Stimulated activated CD4-positive, alpha-beta T cell treated with anti-CD3 and anti-CD28 coated beads, Interleukin-1b, Interleukin-23, amount 100 ng/mL, for 1 hour (primary cell): ENCODE measurements at places on chromosomes 6 and 20.

DNA sequence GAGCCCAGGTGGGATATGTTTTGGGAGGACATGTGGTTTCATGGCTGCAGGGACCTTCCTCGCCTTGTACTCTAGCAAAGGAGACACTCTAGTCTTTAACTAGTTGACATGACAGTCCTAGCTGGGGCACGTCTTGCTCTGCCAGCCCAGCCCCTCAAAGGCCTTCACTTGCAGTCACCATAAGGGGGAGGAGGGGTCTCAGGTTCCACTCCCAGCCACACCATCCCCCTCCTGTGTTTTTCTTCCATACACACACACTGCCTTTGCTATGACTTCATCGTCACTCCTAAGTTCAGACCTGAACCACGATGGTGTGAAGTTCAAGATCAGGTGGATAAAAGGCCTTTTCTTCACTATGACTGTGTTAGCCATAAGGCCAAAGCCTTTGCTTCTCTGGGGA is 13.5 kb downstream of the ULBP1 start:
- no peak for DNase-seq

DNA sequence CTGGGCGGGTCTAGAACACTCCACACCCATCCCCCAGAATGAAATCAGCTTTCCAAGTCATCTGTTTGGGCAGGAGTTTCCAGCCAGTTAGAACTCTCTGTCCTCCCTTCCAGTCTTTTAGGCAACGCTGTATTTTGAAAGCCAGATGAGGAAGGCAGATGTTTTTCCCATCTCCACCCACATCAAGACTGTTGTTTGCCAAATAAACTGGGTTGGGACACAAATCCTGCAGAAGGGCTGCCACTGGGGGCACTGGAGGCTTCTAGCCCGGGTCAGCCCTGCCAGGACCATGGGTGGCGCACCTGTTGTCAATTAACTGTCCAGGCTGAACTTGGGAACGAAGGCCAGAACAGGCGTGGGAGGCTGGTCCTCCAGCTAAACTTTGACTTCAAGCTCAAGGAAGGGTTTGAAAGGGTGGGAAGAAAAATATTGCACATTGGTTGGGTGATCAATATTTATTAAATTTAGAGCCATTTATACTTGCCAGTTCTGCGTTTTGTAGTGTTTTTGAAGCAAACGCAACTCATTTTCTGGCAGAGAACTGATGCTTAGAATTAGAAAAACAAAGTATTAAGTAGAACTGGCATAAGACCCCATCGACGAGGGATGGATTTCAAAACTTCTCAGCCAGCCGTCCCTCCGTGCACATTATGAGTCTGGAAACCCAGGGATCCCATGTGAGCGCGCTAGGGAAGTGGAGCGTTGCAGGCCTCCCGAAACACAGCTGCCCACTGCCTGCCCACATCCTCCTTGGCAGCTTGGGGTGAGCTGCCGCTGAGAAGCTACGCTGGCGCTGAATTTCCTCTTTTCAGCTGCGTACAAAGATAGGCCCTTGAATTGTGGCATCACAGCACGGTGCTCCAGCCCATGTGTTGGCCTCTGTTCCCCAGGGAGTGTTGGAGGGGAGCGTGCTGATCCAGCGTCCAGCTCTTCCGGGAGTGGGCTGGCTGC is 297.4 kb downstream of the QKI start:
- no peak for DNase-seq

GRCh38 chr6:157194643-157195042 is 128.7 kb downstream of the TMEM242 start:
- DNase-seq, result no peak

DNA sequence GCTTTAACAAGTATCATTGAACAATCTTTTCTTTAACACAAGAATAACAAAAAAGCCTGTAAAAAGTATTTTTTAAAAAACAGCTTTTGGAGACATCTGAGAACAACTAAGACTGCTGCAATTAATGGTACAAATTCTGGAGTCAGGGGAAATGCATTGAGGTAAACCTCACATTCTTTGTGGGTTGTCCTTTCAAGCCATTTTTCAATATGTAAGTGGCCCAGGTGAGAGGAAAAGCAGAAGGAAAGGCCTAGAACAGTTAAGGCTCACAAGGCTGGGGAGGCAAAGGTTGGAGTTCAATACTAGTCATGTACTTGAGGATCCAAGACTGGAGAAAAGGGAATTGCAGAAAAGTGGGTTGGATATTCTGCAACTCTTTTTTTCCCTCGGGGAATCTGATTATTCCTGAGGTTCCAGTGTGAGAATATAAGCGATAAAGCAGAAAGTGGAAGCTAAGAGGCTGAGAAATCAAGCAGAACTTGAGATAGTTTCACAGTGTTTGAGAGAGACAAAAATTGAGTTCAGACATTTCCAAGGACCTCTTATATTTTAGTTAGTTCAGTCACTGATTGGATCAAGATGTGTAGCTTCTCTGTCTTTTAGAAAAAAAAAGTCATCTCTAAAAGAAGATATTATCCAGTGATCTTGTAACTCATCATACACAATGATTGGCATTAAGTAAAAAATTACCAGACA is 25.0 kb upstream of the TXLNB start:
- DNase-seq, result no peak

DNA sequence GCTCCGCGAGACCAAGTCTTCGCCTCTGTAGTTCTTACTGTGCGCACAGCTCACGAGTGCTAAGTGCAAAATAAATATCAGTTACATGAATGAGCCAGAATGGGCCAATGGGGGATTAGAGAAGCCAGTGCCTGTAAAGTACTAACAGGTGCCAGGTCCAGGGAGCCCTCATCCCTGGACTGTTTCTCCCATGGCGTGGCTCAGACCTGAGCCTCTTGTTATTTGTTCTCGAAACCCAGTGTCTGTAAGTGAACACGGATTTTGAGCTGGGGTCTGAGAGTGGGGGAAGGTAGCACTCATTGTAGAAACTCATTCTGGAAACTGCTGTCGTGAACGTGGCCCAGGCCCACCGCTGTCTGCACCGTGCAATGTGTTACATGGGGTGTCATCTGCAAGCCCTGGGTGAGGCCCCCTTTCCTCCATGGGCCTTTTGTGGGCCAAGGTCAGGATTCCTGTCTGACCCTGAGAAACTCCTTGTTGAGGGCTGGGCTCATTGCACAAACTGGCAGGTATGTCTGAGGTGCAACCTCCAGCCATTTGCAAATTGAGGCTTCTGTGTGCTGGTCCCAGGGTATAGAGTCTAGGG is 154.7 kb downstream of the SYCP2 start:
- no peak for DNase-seq

GRCh38 chr6:6885521-6886170 is 222.1 kb upstream of the RREB1 start:
- no peak for DNase-seq

DNA sequence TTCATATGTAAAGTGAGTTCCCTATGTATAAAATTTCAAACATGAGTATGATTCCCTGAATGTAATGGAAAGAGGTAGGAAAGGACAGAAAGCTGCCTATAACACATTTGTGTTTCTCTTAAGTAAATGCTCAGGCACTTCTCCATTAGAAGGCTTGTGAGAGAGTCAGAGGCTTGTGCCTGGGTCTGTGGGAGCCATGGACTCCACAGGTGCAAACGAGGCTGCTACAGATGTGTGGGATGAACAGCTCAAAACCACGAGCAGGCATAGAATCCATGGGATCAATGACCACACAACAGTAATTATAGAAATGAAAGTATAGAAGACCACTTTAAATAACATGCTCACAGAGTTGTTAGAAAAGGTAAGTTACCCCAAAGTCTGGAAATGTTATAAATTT is 134.4 kb downstream of the ARID1B start:
- DNase-seq, result no peak

DNA sequence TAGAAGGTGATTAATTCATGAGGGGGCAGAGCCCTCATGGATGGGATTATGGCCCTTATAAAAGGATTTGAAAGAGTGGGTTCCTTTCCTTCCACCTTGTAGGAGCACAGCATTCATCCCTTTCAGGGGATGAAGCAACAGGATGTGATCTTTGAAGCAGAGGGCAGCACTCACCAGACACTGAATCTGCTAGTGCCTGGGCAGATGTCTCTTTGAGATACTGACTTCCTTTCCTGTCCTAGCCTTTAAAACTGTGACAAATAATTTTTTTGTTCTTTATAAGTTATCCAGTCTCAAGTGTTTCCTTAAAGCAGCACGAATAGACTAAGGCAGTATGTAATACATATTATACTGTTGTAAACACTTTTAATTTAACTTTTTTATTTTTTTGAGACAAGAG is 538.6 kb upstream of the RNF217 start:
- DNase-seq, result no peak

- no peak for DNase-seq
These were observed 117.5 kb downstream of the SOX4 start for GRCh38 chr6:21710908-21711627.

DNA sequence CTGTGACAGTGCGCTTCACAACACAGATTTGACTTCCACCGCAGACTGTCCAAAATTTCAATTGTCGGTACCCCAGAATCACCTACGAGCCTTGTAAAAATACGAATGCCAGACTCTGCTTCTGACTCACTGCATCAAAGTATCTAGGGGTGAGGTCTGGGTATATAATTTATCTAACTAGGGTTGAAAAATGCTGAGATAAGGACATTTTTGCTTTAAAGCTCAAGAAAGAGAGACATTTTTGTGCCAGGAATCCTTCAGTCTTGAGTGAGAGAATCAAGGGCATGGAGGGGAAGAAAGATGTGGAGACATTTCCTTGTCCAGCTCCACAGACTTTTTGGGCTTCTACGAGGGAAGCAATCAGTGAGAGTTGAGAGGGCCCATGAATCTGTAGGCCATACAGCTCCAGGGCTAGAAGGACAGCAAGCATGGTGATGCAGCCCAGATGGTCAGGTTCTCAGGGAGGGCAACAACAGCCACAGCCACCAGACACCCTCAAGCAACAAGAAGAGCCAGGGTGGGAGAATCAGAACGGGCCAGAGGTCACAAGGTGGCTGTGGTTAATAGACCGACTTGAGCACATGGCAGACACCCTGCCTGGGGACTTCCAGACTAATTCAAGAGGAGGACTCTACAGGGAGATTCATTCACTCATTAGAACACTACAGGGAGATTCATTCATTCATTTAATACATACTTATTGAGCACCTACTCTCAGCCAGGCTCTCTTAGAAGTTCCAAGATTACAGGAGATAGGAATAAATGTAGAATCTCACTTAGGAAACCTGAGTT is 211.1 kb upstream of the PRDM1 start:
- no peak for DNase-seq

GRCh38 chr6:28985462-28986164 is 19.5 kb downstream of the ZNF311 start:
- DNase-seq, result no peak

GRCh38 chr6:69783108-69783507 is 13.7 kb downstream of the LMBRD1 start:
- no peak for DNase-seq

GRCh38 chr20:48149902-48150301 is 364.6 kb upstream of the SULF2 start:
- DNase-seq, result no peak

GRCh38 chr6:22940581-22941290 is 371.4 kb downstream of the HDGFL1 start:
- DNase-seq, result no peak

- DNase-seq, result no peak
These were observed 1.8 kb downstream of the GSTA4 start for GRCh38 chr6:52992980-52993920.

DNA sequence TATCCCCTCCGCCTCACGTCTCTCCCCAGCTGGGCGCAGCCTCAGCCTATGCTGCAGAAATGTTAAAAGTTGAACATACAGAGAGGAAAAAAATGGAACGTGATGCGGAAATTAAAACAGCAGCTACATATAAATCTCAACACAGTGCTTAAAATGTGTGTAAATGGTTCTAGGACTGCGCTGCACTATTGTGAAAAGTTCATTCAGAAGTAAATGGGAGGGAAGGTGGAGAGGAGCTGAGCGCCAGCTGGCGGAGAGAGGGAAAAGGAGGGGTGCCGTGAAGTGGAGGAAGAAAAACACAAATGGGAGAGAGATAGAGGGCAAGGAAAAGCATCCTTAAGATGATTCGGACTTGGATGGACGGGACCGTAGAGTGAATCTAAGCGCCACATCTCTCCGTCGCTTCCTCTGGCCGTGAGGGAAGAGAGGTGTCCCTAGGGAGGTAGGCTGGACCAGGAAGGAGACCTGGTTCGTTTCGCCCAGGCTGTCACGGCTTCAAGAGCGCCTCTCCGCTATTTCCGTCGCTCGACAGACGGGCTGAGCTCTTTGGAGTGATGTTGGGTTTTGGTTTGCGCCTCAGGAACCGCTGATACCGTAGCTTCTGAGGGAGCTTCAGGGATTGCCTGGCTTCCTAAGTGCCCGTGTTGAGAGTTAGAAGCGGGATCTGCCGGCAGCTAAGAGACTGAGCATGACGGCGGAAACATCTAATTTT is 113.7 kb downstream of the TRIM27 start:
- DNase-seq, result no peak

GRCh38 chr20:48621376-48622078 is 206.3 kb downstream of the PREX1 start:
- DNase-seq, result no peak

GRCh38 chr6:141598487-141598886 is 534.2 kb upstream of the GJE1 start:
- DNase-seq, result no peak

- no peak for DNase-seq
These were observed 25.2 kb downstream of the RFPL4B start for GRCh38 chr6:112372226-112372806.
